ENCODE measurements at places on chromosomes 7 and 10.

DNA sequence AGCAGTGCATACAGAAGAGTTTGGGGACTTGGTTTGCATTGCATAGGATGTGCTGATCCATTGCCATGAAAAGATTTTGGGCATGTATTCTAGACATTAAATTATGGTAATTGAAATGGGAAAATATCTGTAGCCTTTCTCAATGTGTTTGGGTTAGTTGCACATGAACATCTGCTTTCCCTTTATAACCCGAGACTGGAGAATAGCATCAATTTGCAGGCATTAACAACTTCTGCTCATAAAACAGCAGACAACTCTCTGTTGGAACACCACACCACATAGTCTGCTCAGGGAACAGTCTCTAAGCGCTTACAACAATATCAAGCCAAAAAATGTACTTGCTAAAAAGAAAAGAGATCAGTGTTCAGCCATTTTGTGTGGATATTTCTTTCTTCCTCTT lies 1391.1 kb upstream of the LRRTM3 start:
- no peak for DNase-seq

- DNase-seq: no peak
Observed at GRCh38 chr7:92425311-92425947, 21.9 kb upstream of the GATAD1 start.

DNA sequence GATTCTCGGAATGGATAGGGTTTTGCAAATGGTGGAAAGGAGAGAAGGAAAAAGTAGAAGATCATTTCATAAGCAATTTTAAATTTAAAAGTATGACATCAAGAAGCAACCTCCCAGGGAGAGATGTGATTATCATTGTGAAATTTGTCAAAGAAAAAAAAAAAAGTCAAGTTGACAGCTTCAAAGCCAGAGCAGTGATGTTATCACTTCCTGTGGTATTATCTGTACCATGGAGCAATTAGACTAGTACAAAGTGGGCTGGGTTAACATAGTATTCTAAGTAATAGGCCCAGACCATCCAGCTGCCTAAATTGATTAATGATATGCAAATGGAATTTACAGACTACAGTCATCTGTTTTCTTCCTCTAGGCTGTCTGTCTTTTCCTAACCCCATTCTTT lies 84.0 kb upstream of the NPY start:
- no peak for DNase-seq

DNA sequence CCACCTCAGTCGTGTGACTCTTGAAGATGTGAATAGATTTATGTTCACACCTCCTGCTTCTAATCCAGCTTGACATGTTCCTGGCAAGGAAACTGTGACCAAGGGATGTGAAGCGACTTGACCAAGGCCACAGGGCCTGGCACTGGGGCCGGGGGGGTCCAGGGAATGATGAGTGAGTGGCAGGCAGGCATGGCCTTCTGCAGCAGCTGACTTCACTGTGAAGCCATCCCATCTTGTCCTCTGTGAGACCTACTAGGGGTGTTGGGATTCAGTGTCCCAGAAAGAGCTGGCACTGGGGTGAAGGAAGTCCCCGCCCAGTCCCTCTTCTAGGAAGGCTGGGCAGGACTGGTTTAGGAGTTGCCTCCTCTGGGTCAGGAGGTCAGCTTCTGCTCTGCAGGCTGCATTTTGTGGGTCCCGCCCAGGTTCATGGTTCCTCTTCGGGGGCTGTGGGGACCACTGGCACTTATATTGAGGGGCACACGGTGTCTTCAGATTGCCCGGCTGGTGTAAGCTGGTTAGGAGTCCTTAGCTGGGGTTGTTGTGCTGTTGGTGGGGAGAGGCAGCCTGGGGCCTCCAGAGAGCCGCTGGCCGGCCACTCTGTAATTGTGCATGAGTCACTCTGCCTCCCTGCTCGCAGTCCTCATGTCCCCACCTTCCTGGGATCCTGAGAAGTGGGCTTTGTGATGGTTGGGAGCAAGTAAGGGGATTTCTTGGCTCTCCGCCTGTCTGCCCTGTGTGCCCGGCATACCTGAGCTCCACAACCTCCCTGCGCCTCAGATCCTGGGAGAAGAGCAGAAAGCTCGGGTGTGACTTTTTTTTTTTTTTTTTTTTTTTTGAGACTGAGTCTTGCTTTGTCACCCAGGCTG lies 11.0 kb downstream of the ZMIZ1 start:
- no peak for DNase-seq

DNA sequence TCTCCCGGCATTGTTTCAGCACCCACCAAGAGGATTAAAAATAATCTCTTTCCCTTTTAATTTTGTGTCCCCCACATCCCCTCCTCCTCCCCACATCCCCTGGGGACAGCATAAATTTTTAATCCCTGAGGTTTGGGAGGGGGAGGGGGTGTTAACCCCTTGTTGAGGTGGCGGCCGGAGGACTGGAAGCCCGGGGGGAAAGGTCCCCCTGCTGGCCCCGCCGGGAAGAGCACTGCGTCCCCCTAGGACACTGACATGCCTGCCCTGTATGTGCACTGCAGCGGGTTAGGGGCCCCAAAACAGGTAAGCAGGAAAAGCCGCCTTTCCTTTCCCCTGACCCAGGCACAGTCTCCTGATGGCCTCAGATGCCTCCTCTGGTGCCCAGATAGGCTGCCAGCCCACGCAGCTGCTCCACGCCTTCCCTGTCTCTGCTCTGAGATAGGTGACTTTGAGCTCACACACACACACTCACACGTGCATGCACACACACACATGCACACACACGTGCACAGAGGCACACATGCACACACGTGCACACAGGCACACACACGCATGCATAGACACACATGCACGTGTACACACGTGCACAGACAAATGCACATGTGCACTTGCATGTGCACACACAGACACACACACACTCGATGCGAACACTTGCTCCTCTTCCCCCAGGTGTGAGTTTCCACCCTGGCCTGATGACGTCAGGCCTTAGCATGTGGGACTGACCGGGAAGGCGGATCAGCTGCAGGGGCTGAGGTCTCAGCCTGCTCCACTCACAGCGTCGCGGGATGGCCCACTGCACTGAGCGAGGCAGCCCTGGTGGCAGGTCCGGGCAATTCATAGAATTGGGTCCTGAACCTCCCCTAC lies 12.3 kb downstream of the CNPY1 start:
- peak; percentile 60 for DNase-seq

GRCh38 chr7:98360221-98361130 lies 40.4 kb downstream of the BAIAP2L1 start:
- no peak for DNase-seq

DNA sequence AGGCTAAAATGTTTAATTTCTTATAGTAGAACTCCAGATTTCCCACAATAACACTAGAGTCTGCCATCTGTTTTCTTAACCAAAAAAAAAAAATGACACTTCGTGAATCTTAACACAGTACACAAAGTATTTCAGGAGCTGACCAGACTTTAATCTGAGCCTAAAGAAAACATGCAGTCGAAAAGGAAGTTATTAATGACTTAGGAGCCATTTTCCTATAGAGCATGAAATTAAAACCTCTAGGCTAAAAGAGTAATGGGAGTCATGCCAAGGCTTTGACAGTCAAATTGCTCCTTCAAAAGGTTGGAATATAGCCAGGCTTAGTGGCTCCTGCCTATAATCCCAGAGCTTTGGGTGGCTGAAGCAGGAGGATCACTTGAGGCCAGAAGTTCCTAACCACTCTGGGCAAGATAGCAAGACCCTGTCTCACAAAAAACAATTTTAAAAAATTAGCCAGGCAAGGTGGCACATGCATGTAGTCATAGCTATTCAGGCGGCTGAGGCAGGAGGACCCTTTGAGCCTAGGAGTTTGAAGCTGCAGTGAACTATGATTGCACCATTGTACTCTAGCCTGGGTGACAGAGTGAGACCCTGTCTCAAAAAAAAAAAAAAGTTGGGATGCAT lies 13.6 kb downstream of the MICU1 start:
- no peak for DNase-seq
